ENCODE measurements at places on chromosomes 11 and 22.
A peak's percentile ranks its signal among the peaks of the same experiment; 100 is the strongest.

- no peak for DNase-seq
Measured at GRCh38 chr11:8342821-8343681, 79.4 kb upstream of the LMO1 start.

- no peak for DNase-seq
Measured at GRCh38 chr22:44293876-44294275, 18.9 kb downstream of the SHISAL1 start.

- peak; percentile 39 for DNase-seq
Measured at GRCh38 chr11:35734669-35735410, 72.3 kb downstream of the TRIM44 start.

- DNase-seq: no peak
Measured at GRCh38 chr11:60362241-60362640, 16.1 kb upstream of the MS4A7 start.

DNA sequence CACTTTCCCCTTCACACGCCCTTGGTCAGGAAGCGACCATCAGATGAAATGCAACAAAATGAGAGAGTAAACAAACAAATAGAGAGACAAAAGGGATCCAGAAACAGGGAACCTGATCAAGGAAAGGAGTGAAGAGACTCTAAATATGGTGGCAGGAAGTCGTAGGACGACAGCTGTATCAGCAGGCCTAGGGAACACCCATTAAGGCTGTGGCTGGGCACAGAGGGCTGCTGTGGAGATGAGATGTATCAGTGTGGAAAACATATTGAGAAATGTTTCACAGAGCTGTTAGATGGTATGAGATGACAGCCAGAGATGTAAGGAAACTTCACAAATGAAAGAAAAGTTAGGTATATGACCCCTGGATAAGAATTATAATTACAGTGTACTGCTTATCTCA, 155.8 kb upstream of the MTMR2 start:
- DNase-seq: no peak

DNA sequence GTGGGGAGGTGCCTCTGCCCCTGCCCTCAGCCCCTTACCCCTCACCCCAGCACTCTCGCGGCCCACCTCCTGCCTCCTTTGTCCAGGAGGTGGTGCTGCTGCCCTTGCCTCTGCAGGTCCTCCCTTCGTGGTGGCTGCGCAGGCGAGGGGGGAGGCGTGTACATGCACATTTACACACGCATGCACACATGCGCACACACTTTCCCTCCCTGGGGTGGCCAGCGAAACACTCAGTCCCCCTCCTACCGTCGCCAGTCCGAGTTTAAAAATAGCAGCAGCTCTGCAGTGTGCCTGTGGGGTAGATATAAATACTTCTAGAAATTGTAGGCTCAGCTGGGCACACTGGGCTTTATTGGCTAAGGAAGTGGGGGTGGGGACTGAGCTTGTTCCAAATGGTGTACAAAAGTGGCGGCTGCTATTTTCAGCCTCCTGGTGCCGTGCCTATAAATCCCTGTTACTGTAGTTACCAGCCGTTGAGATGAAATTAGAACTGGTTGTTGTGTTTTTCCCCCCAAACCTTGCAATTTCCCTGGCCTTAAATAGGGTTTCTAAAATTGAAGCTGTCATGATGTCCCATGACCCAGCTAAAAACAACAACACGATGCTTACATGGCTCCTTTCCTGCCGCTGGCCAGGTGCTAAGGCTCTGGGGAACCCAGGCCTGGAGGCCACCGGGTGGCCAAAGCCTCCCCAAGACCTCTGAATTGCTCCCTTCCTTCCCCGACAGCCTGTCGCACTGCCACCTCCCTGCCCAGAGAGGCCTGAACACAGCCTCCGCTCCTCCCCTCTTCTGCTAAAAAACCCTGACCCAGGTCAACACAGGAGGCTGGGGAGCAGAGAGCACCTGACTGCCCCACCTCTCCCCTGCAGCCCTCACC, 12.4 kb downstream of the PICK1 start:
- no peak for DNase-seq

DNA sequence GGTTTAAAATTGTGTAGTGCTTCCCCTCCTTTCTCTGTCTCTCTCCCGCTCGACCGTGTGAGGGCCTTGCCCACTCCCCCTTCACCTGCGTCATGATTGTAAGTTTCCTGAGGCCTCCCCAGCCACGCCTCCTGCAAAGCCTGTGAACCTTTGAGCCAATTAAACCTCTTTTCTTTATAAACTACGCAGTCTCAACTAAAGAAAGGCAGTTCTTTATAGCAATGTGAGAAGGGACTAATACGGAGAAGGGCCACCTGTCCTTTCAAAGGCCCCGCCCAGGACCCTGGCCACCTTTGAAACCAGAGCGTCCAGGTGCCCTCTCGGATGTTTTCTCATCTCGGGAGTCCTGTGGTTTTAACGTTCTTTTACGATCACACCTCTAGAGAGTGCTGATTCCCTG, 741.5 kb downstream of the BRD1 start:
- peak; percentile 73 for DNase-seq

DNA sequence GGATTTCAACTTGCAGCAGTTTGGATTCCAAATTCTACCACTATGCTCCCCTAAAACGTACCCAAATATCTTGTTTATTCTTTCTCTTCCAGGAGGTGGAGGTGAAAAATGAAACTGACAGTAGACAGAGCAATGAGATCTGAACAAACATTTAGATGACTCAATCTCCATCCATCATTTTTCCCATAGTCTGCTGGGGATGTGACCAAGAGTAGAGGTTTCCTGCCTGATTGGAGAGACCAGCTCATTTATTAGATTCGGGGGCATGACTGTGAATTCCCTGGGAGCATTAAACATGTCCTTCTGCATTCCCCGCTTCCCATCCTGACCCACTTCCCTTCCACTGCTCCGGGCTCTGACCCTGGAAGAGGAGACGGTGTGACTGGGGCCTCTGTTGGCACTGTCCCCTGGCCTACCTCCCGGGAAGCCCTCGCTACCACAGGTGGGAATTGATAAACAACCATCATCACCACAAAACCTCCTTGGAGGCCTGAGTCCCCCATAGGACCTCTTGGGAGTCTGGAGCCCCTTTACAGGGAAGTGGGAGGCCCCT, 20.3 kb downstream of the DKK3 start:
- DNase-seq: no peak

Data from NCI-H748 treated with DMSO at 0.1 percent for 48 hours (cell line).